ENCODE measurements at places on chromosomes 16 and 17.

GRCh38 chr17:17824119-17824782 is 12.5 kb downstream of the SREBF1 start:
- DNase-seq: no peak

DNA sequence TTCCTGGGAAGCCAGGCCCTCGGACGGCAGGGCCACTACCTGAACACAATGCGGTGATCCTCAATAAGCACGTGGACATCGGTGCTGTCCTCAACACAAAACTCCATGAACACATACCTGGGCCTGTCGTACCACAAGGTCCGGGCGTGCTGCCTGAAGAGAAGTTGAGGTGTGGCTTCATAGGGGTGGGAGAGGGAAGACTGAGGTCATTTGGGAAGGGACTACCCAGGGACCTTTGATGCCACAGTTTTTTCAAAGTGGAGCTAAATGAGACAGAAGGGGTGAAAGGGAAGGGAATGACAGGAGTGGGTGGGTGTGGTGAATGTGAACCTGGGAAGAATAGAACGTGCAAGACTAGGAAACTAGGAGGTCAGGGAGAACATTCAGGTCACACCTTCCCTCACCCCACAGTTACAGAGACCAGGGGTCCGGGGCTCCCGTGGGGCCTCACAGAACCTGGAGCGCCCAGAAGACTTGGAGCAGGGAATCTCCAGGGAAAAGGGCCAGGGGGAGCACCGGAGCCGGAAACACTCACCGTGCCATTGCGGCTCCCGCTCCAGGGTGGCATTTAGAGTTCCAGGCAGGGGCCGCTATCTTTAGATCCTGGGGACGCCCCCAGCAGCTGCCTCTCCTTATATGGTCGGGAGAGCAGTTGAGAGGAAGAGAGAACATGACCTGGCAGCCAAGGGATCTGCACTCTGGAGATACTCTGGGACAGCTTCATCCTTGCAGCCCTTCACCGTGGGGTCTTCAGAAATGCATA is at the start of gene PTGES3L:
Gene PTGES3L, minus strand, starts transcription at position 570 of the 763 bp plus-strand sequence. Its CDS starts 27 bp downstream, at position 543.
- peak; percentile 9 for DNase-seq

DNA sequence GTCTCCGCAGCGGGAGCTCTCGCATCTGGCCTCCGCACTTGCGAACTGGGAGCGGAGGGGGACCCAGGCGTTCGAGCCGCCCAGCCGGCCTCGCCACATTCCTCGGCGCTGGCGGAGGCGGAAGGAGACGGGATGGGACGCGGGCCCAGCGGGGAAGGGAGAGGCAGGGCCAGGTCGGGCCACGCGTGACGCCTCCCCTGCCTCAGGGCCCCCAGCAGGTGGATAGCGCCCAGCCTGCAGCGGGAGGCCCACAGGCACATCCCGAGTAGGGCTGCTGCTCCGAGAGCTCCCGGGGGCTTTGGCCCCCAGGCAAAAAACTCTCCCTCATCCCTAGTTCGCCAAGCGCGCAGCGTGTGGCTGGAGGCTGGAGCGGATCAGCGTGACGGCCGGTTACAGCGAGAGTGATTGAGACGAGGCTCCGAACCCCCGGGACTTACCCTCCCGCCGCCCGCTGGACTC is 800 bp downstream of the PLEKHH3 start:
- no peak for DNase-seq

DNA sequence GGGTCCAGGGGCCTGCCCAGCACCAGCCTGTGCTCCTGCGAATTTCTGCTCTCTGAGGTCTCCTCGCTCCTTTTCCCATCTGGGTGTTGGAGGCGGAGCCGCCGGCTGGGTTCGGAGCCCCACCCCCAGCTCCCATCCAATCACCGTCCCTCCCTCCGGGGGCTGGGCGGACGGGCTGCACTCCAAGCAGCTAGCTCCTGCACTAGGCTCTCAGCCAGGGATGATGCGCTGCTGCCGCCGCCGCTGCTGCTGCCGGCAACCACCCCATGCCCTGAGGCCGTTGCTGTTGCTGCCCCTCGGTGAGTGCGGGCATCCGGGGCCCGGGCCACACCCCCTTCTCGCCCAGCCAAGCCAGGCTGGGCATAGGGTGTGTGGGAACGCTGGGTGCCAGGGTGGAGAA is at the start of gene NRN1L:
Gene NRN1L, plus strand, starts transcription at position 202 of the 400 bp plus-strand sequence. Its CDS starts 19 bp downstream, at position 221.
- no peak for DNase-seq

DNA sequence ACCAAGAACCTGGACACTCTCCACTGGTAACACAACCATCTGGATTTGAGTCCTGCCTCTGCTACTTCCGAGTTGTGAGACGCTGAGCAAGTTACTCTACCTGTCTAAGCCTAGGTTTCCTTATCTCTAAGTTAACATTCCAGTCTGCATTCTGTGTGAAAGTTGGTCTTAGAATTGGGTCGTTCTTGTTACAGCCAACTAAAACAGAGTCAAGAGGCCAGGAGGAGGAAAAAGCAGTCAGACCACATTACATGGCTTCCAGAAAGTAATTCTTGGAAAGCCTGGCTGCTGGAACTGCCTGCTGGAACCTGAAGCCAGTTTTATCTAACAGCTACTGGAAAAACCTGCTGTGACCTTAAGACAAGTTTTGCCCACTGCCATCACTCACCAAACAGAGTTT is 38.4 kb upstream of the XYLT1 start:
- no peak for DNase-seq

GRCh38 chr17:1992541-1992940 is 32.6 kb downstream of the RTN4RL1 start:
- no peak for DNase-seq

DNA sequence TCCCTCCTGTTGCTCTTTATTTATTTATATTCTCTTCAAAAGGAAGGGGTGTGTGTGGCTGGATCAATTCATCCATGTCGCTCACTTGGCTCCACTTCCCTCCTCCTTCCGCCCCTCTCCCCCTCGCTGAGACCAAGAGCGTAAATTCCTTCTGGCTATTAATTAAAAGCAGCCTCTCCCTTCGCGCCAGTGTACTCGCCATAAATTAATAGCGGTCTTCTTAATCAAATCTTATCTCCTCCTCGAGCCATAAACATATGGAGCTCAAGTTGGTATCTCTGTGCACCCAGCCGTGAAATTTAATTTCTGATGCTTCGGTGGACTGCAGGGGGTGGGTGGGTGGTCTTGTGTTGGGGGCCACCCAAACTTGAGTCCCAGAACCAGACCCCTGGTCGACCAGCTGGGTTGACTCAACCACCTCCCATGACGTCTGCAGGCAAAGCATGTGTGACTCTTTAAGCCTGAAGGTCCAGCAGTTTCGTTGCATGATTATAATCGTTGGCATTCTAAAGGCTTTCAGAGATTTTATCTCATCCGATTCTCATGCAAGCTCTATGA is 57.9 kb downstream of the SDK2 start:
- DNase-seq: no peak

DNA sequence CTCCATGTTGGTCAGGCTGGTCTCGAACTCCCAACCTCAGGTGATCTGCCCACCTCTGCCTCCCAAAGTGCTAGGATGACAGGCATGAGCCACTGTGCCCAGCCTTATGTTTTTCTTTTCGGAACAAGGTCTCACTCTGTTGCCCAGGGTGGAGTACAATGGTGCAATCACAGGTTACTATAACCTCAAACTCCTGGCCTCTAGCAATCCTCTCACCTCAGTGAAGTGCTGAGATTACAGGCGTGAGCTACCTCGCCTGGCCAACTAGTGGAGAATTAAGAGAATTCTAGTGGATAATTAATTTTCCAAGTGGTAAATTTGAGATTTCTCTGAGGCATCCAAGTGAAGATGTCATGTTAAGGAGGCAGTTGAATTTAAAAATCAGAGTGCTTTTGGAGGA is 2.9 kb upstream of the FBXO47 start:
- DNase-seq: no peak

DNA sequence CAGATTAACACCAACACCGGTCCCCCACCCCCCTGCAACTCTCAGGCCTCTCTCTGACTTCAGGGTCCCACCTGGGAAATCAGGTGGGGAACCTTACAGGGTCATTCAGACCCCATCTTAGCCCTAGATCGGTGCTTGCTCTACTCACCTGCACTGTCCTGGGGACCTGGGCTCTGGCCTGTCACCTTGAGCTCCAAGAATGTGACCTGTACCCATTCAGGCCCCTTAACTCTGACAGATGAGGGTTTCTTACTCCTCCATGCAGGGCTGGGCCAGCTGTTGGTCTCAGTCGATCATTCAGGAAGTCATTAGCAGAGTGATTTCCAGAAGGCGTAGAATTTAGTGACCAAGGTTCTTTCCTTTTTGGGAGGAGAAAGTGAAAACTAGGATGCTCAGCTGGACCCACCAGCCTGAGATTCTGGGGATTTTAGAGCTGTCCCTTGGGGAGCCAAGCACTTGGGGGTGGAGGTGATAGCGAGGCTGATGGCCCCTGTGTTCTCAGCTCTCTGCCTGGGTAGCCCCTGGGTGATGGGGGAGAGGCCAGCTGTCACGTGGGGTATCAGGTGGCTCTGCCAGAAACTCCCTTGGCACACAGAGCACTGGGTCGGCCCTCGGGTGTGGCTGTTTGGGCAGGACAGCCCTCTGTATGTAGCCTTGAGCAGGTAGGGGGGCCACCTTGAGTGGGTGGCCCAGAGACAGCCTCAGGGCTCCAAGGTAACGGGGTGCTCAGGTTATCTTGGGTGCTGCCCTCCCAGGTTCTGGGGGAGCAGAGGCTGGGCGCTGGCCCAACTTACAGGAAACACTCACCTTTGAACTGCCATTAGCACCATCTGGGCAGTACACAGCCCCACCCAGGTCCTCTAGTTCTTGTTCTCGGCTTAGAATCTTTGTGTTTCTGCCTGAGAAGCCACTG is 724 bp downstream of the MVP start:
- DNase-seq: no peak

GRCh38 chr17:4043862-4044261 is 79.6 kb upstream of the ATP2A3 start:
- no peak for DNase-seq

DNA sequence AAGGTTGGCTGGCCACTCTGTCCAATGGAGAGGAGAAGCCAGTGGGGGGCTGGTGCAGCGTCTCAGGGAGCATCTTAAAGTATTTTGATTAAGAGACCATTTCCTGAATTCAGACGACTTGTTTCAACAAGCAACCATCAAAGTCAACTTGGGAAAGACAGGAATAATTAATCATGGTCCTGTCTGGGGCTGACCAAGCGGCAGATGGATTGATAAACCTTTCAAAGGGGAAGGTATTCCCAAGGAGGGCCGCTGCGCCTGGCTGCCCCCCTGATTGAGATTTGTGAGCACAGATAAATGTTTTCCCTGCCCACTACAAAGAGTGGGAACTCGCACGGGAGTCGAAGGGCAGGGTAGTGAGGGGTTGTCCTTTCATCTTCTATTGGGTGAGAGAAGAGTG is 47.5 kb downstream of the HNF1B start:
- no peak for DNase-seq

DNA sequence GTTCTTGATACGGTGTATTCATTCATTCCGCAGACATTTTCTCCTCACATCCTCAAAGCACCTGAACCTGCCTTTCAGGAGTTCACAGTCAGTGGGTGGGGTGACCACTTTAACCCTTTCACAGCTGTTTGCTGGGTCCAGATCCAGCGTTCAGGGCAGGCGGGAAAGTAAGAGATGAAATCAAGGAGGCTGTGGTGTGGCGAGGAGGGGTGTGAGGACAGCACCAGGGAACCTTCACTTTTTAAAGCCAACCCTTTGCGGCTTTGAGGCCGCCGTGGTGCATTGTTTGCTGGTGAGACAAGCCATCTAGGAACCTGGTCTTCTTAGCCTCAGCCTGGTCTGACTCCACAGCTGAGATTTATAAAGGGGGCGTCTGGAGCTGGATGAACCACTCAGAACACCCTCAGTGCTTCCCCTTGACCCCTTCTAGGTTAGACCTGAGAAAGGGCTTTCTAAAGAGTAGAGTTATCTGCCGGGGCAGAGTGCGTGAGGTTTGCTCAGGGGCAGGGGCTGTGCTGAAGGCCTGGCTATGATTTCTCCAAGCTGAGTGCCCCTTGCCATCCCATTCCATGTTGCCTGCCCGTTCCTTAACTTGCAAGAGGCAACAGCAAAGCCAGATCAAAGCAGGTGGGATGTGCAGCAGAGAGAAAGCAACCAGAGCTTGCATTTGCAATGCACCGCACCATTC is 933 bp downstream of the CCR7 start:
- no peak for DNase-seq

DNA sequence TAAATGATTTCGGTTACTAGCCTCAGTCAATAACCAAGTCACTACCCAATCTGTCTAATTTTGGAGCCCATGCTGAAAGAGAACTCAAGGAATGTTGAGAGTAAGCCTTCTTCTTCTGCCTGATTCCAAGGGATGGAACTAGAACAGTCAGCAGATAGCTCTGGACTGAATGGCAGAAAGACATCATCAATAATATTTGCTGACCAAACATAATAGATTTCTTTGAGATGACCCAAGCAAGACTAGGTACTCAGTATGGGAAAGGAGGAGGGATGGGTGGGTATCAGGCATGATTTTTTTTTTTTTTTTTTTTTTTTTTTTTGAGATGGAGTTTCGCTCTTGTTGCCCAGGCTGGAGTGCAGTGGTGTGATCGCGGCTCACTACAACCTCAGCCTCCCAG is 330.1 kb downstream of the CNTNAP4 start:
- DNase-seq: no peak

DNA sequence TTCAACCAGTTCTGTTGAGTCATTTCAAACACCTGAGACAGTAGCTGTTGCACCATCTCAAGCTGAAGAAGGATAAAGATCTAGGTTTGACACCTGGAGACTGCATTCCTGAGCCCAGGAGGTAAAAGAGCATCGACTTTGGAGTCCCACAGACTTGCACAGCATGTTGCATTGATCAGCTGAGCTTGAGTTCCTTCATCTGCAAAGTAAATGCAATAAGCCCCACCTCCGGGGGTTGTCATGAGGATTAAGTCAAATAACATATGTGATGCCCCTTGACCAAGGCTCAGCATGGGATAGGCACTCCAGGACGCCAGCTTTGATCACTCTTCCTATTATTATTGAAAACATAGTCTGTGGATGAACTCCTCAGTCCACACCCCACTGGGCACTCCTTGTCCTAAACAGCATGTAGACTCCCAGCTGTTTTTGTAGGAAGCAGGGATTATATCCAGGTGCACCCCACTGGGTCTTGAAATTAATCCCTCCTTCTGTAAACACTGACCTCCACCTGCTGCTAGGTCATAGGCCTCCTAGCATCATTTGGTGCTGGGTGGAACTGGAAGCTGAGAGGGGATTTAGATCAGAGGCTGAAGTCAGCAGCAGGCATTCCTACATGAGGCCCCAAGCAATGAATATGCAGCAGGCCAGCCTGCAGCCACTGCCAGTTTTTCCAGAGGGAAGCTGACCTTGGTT is 259.0 kb downstream of the HS3ST4 start:
- DNase-seq: no peak

DNA sequence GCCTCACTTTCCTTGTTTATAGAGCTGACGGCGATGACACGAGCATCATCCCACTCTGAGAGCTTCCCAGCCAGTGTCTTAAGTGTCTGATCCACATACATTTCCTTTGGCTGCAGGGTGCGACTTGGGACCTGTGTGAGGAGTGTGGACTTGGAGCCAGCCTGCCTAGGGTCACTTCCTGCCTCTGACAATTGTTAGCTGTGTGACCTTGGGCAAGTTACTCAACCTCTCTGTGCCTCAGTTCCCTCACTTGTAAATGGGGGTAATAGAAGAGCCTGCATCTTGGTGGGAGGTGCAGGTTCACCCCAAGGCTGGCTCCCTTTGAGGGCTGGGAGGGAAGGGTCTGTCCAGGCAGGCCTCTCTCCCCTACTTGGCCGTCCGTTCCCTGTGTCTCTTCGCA is 27.4 kb upstream of the GSE1 start:
- no peak for DNase-seq
